ENCODE measurements at places on chromosomes 12 and 14. TPM values are rescaled to one million over a fixed set of nuclear protein-coding genes. Genes with fewer than 3 reads are reported as not detected.

- H3K4me3 ChIP-seq = no peak overlapping the region
- no peak overlapping the region for H3K27ac ChIP-seq
- H3K27me3 ChIP-seq = no peaks in the 10 kb centered on the region
- DNase-seq = no peak
Measured at GRCh38 chr14:92400579-92401444, 77.8 kb downstream of the SLC24A4 start.

GRCh38 chr12:118763234-118763633, 218.1 kb upstream of the SRRM4 start:
- no peak overlapping the region for H3K27ac ChIP-seq
- no peak overlapping the region for H3K4me3 ChIP-seq
- no peaks in the 10 kb centered on the region for H3K4me1 ChIP-seq
- no peaks in the 10 kb centered on the region for H3K27me3 ChIP-seq
- DNase-seq = no peak
- no peaks in the 10 kb centered on the region for H3K36me3 ChIP-seq

GRCh38 chr14:59313144-59313651, 124.7 kb downstream of the DAAM1 start:
- no peak for DNase-seq
- peaks cover 2% of the 10 kb centered on the region for H3K4me1 ChIP-seq
- H3K27ac ChIP-seq = no peak overlapping the region
- no peaks in the 10 kb centered on the region for H3K27me3 ChIP-seq

GRCh38 chr12:24888813-24889212, 60.1 kb downstream of the BCAT1 start:
- no peaks in the 10 kb centered on the region for H3K4me1 ChIP-seq
- H3K36me3 ChIP-seq = peaks cover 5% of the 10 kb centered on the region
- no peak overlapping the region for H3K27ac ChIP-seq
- H3K27me3 ChIP-seq = no peaks in the 10 kb centered on the region
- DNase-seq = no peak

- H3K27ac ChIP-seq = no peak overlapping the region
- peaks cover 3% of the 10 kb centered on the region for H3K36me3 ChIP-seq
- no peak overlapping the region for H3K4me3 ChIP-seq
- no peaks in the 10 kb centered on the region for H3K4me1 ChIP-seq
- no peaks in the 10 kb centered on the region for H3K27me3 ChIP-seq
Measured at GRCh38 chr14:99936056-99936455, 129.2 kb upstream of the EVL start.

- no peaks in the 10 kb centered on the region for H3K36me3 ChIP-seq
- peaks cover 29% of the 10 kb centered on the region for H3K4me1 ChIP-seq
- H3K27ac ChIP-seq = no peak overlapping the region
- no peaks in the 10 kb centered on the region for H3K27me3 ChIP-seq
- H3K4me3 ChIP-seq = no peak overlapping the region
- no peak for DNase-seq
Measured at GRCh38 chr14:68951035-68951797, 27.9 kb downstream of the ACTN1 start.

DNA sequence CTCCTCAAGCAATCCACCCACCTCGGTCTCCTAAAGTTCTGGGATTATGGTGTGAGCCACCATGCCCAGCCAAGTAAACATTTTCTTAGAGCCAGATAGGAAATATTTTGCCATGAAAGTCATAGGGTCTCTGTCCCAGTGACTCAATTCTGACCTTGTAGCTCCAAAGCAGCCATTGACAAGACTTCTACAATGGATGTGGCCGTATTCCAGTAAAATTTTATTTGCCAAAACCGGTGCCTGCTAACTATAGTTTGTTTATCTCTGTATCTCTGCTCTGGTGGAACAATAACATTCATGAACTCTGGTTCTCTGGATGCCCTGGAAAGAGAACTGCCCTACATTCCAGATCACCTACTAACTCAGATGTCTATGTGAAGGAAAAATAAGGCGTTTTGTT, 54.6 kb upstream of the USP44 start:
- no peaks in the 10 kb centered on the region for H3K27me3 ChIP-seq
- DNase-seq = no peak
- no peaks in the 10 kb centered on the region for H3K4me1 ChIP-seq
- H3K4me3 ChIP-seq = no peak overlapping the region

DNA sequence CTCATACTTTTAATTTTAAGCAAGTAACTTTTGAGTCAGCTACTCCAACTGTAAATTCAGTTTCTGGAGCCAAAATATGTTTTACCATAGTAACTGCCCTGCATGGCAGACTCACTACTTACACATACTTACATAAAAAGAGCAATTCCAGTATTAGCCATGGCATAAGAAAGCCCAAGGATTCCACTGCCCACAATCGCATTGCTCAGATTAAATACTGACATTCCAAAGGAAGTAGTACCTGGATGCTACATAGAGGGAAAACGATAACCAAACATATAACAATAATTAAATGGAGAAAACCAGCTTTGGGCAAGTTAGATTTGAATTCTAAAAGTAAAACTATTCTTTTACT, 2.2 kb downstream of the SLC38A2 start:
- no peak overlapping the region for H3K27ac ChIP-seq
- DNase-seq = no peak
- H3K27me3 ChIP-seq = peaks cover 9% of the 10 kb centered on the region
- H3K4me3 ChIP-seq = peak overlapping the region; percentile 76
- peaks cover 37% of the 10 kb centered on the region for H3K4me1 ChIP-seq

DNA sequence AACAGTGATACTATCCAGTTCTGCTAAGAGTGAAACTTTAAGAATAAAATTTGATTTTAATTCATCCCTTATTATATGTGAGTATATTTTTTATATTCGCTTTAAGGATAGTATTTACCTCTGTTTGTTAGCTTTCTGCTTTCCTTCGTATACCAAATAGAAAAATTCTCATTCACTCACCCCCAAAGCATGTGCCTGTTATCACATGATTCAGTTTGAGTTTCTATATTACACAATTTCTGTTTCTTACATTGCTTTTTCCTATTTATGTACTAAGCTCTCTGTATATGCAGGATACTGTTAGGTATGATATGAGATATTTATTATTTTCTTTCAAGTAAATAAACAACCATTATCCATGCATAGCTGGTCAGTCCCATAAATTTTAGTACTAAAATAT, 275.2 kb downstream of the FBXL14 start:
- H3K27ac ChIP-seq = peak overlapping the region; percentile 28
- DNase-seq = no peak
- peaks cover 14% of the 10 kb centered on the region for H3K4me1 ChIP-seq
- no peaks in the 10 kb centered on the region for H3K27me3 ChIP-seq

GRCh38 chr14:67539116-67539515, 6.0 kb downstream of the PLEKHH1 start:
- DNase-seq = peak; percentile 73
- no peaks in the 10 kb centered on the region for H3K36me3 ChIP-seq
- H3K4me1 ChIP-seq = peaks cover 37% of the 10 kb centered on the region
- peaks cover 7% of the 10 kb centered on the region for H3K27me3 ChIP-seq
- peak overlapping the region; percentile 11 for H3K4me3 ChIP-seq

DNA sequence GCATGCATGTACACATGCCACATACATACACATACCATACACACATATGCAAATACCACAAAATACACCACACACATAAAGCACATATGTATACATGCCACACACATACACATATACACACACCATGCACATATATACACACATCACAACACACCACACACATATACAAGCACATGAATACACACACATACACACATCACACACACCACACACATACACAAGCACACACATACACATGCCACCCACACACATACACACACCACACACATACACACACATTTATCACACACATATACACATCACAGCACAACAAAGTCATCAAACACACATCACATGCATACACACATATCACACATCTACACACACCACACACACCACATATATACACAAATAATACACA, 1108.5 kb downstream of the GALC start:
- H3K27me3 ChIP-seq = no peaks in the 10 kb centered on the region
- H3K4me3 ChIP-seq = no peak overlapping the region
- H3K27ac ChIP-seq = no peak overlapping the region
- DNase-seq = no peak

DNA sequence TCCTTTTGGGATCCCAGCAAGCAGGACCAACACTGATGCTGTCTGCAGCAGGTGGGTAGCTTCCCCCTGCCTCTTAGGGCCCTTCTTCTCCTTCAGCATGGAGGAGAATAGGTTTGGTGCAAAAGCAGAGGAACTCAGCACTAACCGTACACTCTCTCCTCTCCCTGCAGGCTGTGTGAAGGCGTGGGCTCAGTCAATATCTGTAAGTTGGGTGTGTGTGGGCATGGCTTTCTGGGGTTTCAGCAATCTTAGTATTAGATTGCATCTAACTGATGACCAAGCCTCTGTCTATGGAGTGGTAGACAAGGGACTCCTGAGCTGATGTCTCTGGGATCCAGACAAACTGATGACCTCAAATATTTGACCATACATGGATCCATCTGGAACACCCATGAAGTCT, 14.3 kb downstream of the KRT85 start:
- no peaks in the 10 kb centered on the region for H3K4me1 ChIP-seq
- no peak overlapping the region for H3K27ac ChIP-seq
- no peaks in the 10 kb centered on the region for H3K27me3 ChIP-seq

- H3K4me1 ChIP-seq = peaks cover 8% of the 10 kb centered on the region
- no peaks in the 10 kb centered on the region for H3K36me3 ChIP-seq
- H3K27me3 ChIP-seq = peaks cover 18% of the 10 kb centered on the region
- peak overlapping the region; percentile 68 for H3K27ac ChIP-seq
- peak; percentile 86 for DNase-seq
Measured at GRCh38 chr14:20682435-20683124, 1.8 kb upstream of the RNASE4 start.

GRCh38 chr14:58954052-58954451, 234.4 kb upstream of the DAAM1 start:
- H3K36me3 ChIP-seq = no peaks in the 10 kb centered on the region
- no peak overlapping the region for H3K4me3 ChIP-seq
- peaks cover 24% of the 10 kb centered on the region for H3K4me1 ChIP-seq
- H3K27ac ChIP-seq = no peak overlapping the region
- no peaks in the 10 kb centered on the region for H3K27me3 ChIP-seq

DNA sequence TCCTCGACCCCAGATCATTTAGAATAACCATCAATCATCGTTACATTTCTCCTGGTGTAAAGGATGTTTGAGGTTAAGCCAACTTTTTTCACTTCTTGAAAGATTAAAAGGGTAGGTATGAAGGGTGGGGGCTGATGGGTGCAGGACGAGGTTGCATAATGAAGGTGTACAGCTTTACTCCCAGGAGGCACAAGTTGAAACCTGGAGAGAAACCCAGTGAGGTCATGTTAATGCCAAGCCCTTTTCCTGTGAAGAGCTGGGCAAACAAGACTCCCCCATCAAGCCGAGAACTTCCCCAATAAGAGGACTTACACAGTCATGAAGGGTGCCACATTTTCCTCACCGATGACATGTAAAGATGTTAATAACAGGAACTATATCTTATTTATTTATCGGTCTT, 84.3 kb downstream of the FZD10 start:
- peaks cover 62% of the 10 kb centered on the region for H3K27me3 ChIP-seq
- peaks cover 17% of the 10 kb centered on the region for H3K4me1 ChIP-seq
- no peak overlapping the region for H3K27ac ChIP-seq
- no peaks in the 10 kb centered on the region for H3K36me3 ChIP-seq
- H3K4me3 ChIP-seq = no peak overlapping the region

DNA sequence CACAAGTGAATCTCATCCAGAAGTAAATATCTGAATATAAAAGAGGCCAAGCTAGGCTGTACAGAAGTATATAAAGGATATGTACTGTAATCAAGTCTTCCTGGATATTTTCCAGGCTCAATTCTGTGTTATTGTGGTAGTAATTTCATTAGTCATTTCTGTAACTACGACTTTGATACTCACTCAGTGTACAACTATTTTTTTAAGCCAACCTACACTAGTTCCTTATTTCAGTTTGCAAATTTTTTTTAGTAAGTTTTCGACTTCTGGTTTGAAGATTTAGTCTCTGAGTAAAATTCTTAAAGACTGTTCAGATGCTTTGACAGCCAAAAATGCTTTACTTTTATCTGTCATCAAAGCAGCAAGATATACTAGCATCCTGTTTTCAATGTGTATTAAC, 130.8 kb downstream of the CAPZA3 start:
- DNase-seq = no peak
- H3K27ac ChIP-seq = no peak overlapping the region
- H3K27me3 ChIP-seq = no peaks in the 10 kb centered on the region
- H3K4me1 ChIP-seq = no peaks in the 10 kb centered on the region
- no peaks in the 10 kb centered on the region for H3K36me3 ChIP-seq
- H3K4me3 ChIP-seq = no peak overlapping the region

DNA sequence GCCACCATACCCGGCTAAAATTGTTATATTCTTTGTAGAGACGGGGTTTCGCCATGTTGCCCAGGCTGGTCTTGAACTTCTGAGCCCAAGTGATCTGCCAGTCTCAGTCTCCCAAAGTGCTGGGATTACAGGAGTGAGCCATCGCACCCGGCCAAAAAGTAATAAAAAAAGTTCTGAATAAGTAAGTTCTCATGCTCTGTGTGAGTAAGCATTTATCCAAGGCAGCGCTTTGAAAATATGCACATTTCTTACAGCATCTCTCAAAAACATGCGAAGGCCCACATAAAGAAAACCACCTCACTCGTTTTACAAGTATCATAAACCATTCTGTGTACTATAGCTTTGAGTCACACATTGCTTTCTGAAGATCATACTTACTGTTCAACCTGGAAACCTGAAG, 8.6 kb downstream of the GIT2 start:
- no peaks in the 10 kb centered on the region for H3K27me3 ChIP-seq
- peaks cover 3% of the 10 kb centered on the region for H3K36me3 ChIP-seq
- H3K27ac ChIP-seq = no peak overlapping the region
- no peaks in the 10 kb centered on the region for H3K4me1 ChIP-seq
- DNase-seq = no peak

DNA sequence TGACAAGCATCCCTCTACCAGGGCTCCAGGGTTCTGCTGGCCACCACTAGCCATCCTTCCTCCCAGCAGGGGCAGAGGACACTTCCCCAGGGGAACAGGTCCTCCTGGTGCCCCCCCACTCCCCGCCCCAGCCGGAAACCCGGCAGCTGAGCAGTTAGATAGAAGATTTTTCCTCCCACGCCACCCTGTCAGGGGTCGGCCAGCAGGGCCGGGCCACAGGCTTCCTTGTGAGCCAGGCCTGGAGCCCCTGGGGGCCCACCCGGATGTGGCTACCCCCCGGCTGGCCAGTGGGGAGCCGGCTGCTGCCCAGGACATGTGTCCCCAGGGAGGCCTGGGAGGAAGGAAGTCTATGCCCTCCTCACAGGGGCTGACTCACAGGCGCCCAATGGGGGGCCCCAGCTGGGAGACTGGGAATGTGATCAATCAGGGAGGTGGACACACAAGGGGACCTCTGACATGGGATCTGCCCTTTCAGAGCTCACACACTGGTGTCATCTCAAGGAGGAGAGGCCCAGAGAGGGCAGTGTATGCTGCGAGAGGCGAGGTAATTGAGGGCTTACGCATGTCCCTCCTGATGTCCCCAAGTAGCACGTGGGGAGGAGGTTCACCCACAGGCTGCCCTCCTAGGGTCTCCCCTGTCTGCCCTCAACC, 4.2 kb downstream of the SH2B3 start:
- peak; percentile 35 for DNase-seq
- H3K27ac ChIP-seq = no peak overlapping the region
- no peak overlapping the region for H3K4me3 ChIP-seq
- no peaks in the 10 kb centered on the region for H3K36me3 ChIP-seq
- H3K4me1 ChIP-seq = peaks cover 33% of the 10 kb centered on the region

The LRP1 gene
- total RNA-seq = 13.9 TPM

The LMNTD1 gene
- total RNA-seq = not detected

The ETV6 gene
- 6.2 TPM for total RNA-seq

The CEP290 gene
- total RNA-seq = 32.1 TPM

The CD4 gene
- 2.5 TPM for total RNA-seq

The PAPOLA gene
- total RNA-seq = 235 TPM

The ANKRD33 gene
- total RNA-seq = 0.39 TPM

The RPS26 gene
- total RNA-seq = 721 TPM

The FSCB gene
- total RNA-seq = not detected

The NRL gene
- 0.54 TPM for total RNA-seq

The TMBIM6 gene
- total RNA-seq = 256 TPM

The OR4N2 gene
- not detected for total RNA-seq

The NINJ2 gene
- 0.37 TPM for total RNA-seq
